ENCODE measurements at places on chromosomes 6 and 20.

DNA sequence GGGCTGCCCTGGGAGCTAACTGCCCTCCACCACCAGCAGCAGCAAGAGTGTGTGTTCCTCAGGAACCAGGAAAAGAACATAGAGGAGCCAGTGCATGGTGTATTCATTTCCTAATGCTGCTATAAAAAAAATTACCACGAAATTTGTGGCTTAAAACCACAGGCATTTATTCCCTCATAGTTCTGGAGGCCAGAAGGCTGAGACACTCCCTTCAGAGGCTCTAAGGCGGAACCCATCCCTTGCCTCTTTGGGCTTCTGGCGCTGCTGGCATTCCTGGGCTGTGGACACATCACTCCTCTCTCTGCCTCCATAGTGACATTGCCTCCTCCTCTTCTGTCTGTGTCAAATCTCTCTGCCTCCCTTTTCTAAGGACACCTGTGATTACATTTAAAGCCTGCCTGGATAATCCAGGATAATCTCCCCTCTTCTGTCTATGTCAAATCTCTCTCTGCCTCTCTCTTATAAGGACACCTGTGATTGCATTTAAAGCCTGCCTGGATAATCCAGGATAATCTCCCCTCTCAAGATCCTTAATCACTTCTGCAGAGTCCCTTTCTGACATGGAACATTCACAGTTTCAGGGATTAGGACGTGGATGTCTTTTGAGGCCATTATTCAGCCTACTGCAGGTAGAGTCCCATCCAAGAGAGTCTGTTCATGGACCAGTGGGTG is 54.7 kb downstream of the NDUFAF5 start:
- no peak for DNase-seq

- DNase-seq = no peak
Measured at GRCh38 chr20:5938456-5939029, 11.8 kb downstream of the TRMT6 start.

DNA sequence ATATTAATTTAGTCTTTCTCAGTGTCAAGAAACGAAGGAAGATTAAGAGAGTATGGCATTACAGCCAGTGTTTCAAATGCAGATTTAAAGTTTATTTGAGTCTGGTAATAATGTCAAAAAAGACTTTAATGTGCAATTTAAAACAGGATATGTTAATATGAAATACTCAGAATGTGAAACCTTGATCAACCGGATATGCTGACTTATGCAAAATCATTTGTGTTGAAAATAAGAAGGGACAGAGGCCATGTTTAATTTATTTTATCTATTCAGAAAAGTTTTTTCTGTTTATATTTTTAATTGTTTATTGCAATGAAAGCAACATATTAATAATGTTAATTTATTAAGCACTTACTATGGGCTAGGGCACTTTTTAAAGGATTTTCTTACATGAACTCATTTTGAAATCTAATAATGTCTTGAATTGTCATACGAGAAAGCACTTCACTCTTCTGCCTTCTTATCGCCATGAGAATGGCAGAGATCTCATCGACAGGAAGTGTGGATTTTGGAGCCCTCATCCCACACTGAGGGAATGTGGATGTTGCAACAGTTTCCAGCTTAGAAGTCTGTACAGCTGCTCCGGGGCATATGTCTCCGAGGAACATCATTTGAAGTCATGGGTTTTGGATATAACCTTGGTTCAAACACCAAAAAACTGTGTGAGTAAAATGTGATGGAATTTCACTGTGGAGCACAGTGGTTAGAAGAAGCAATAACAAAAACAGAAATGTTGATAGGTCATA is 1410.4 kb downstream of the EPHA7 start:
- DNase-seq = no peak

GRCh38 chr20:21509597-21510371 is 4.1 kb downstream of the NKX2-2 start:
- DNase-seq = no peak

- no peak for DNase-seq
Measured at GRCh38 chr20:56574531-56575142, 41.6 kb downstream of the FAM209B start.

GRCh38 chr6:15663130-15663871 is 473 bp upstream of the DTNBP1 start:
- no peak for DNase-seq
